Activated naive CD4-positive, alpha-beta T cell treated with Interleukin-2 at 50 U/mL for 16 hours (primary cell): ENCODE measurements at places on chromosomes 4 and X.

GRCh38 chr4:107705742-107706556, 14.1 kb downstream of the PAPSS1 start:
- DNase-seq = no peak

DNA sequence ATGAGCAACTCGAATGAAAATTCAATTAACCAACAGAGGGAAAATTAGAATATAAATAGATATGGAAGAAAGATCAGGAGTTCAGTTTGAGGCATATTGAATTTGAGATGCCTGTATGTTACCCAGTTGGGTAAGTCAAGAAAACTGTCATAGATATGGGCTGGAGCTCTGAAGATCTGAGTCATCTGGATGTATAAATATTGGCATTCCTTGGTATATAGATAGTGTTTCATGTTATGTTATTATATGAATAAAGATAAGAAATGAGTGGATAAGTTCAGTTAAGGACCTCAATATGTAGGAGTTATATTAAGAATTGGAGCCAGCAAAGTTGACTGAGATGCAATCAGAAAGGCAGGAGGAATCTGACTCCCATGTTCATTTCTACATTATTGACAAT, 543.6 kb upstream of the SMIM31 start:
- no peak for DNase-seq

DNA sequence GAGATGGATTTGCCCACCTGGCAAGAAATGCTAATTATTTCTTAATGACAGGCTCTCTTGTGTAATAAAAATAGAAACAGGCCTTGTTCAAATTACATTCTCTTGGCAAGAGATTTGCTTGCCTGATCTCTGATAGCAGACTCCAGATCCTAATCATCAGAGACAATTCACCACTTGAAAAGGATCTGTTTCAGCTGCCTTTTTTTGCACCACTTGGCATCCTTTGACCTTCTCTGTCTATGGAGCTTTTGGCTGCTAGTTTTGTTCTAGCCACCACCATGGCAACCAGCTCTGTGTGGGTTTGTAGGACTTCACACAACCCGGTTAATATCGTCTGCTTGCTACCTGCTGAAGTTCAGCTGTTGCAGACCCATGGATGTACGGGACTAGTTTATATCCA, 241.1 kb upstream of the TLL1 start:
- DNase-seq = no peak

DNA sequence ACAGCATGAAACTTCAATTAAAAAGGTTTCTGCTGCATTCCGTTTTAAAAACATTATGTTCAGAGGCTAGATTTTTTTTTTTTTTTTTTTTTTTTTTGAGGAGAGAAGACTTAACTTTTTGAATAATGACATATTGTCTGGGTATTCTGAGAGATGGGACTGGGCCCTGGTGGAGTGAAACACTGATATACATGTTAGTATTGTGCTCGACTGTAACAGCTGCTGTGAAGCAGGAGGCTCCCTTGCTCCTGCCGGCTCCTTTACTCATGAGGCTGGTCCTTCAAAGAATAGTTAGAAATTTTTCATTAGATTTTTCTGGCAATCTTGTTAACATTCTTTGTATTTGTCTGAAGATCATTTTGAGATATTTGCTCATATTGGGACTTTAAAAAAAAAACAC, 73.3 kb downstream of the TMEM131L start:
- DNase-seq = no peak

GRCh38 chr4:95105983-95106382, 348.2 kb downstream of the BMPR1B start:
- no peak for DNase-seq

DNA sequence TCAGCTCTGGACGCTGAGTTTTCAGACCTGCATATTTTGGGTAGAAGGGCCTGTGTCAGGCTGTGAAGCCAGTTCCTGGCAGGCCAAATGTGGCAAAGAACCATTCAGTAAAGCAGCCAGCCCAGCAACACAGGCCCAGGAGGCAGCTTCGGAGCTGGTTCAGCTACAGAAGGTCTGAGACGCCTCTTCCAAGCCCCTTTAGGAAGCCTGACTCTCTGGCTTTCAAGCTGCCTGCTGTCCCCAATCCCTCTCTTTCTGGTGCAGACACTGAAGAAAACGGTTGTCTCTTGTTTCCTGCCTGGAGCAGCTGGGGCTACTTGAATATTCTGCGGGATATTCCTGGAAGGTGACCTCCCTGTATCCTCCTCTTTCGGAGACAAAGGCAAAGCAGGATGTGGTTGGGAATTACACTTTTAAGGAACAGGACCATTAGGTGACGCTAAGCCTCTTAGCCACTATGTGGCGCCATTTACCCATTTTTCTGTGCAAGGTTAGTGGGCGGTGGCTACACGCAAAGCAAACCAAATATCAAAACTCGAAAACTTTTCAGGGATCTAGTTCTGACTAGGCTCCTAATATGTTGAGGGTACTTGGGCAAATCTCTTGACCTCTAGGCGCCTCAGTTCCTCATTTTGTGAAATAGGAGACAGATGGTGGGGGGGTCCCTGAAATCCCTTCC, 47.2 kb upstream of the LAS1L start:
- peak; percentile 51 for DNase-seq

DNA sequence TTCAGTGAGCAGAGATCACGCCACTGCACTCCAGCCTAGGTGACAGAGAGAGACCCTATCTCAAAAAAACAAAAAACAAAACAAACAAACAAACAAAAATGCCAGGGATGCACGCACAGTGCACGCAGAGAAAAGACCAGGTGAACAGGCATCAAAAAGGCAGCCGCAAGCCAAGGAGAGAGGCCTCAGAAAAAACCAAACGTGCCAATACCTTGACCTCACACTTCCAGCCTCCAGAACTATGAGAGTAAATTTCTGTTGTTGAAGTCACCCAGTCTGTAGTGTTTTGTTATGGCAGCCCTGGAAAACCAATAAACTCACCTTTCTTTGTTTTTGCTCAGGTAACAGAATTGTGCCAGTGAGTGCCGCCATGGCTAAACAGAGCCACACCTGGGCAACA, 66.0 kb downstream of the CHRNA9 start:
- DNase-seq = no peak

GRCh38 chr4:46258431-46258830, 131.5 kb downstream of the GABRA2 start:
- DNase-seq = no peak

- no peak for DNase-seq
Measured at GRCh38 chr4:4217113-4217512, 9.6 kb downstream of the OTOP1 start.

DNA sequence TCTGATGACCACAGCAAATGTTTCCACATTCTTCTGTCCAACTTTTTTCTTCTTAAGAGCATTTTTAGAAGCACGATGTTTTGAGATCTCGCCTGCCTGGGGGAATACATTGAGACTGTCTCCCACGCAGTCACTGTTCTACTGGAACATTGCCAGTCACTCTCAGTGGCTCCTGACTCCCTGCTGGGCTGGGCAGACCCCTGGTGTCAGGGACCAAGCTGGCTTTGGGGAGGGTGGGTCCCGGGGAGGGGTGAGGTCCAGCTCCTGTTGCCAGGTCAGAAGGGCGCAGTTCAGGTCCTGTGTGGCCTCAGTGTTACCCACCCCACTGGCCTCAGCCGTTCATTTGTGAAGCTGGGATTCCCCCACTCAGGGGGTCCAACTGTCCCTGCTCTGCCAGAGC, 18.9 kb upstream of the ABLIM2 start:
- no peak for DNase-seq

- DNase-seq = no peak
Measured at GRCh38 chr4:71377561-71377960, 38.7 kb downstream of the SLC4A4 start.

GRCh38 chr4:71449040-71449439, 110.2 kb downstream of the SLC4A4 start:
- DNase-seq = no peak

GRCh38 chr4:53013873-53014775, 152.0 kb downstream of the RASL11B start:
- no peak for DNase-seq

DNA sequence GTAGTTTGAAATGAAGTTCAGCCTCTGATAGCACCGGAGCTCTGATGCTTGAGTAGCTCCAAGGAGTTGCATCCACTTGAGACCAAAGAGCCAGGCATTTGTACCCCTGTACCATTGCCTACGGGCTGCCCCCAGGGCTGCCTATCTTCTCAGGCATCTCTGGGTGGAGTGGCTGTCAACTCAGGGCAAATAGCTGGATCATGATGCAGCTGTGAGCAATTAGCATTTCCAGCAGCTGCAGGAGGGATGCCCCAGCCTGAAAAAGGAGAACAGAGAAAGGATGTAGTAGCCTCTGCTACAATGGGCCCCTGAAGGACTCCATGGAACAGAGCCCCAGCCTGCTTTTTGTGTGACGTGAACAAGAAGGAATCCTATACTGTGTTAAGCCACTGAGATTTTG, 492.6 kb downstream of the BCOR start:
- no peak for DNase-seq

- DNase-seq = no peak
Measured at GRCh38 chr4:7708981-7709380, 230.7 kb downstream of the AFAP1 start.

DNA sequence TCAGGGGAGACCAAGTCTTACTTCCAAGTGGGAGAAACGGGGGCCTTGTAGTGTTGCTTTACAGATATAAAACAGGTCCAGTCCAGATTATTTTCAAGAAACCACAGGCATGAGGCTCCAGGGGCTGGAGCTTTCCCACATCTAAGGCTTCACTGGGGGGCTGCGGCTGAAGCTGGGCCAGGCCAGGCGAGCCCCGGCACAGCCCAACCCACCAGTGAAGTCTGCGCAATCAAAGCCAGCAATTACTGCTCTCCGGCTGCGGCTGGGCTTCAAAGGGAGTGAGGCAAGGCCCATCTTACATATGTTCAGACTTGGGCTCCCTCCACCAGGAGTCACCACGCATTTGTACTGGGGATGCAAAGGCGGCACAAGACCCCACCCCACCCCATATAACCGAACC, 61.7 kb downstream of the HADH start:
- DNase-seq = no peak

- no peak for DNase-seq
Measured at GRCh38 chrX:134552351-134552750, 92.4 kb downstream of the HPRT1 start.

DNA sequence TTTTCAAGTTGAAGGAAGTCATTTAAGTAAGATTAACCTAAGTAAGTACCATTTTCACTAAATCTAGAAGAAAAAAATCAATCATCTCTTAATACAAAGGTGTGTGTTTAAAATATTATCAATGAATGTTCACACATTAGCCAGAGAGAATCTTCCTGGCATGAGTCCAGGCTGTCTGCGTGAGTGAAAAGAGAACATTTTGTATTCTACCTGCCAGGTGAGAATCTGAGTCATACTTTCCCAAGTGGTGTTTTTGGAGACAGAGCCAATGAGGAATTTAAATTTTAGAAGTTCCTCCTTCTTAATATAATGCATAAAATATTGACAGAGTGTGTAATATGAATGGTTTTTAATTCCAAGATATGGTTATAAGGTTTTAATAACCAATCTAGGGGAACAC, 371.8 kb upstream of the NR3C2 start:
- DNase-seq = no peak

DNA sequence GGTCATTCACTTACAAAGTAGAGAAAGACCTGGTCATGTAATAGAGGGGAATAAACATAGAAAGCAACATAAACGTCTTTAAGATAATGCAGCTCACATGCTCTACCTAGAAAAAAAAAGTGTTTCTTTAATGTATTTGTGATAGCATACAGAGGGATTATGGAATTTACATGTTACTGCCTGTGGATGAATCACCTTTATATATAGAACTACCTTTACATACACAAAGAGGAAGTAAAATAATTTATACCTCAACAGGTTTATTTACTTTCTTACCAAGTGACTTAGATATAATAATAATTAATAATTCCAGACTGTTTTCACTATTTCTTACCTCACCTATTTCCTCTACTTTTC, 81.5 kb downstream of the PPP3CA start:
- DNase-seq = no peak

DNA sequence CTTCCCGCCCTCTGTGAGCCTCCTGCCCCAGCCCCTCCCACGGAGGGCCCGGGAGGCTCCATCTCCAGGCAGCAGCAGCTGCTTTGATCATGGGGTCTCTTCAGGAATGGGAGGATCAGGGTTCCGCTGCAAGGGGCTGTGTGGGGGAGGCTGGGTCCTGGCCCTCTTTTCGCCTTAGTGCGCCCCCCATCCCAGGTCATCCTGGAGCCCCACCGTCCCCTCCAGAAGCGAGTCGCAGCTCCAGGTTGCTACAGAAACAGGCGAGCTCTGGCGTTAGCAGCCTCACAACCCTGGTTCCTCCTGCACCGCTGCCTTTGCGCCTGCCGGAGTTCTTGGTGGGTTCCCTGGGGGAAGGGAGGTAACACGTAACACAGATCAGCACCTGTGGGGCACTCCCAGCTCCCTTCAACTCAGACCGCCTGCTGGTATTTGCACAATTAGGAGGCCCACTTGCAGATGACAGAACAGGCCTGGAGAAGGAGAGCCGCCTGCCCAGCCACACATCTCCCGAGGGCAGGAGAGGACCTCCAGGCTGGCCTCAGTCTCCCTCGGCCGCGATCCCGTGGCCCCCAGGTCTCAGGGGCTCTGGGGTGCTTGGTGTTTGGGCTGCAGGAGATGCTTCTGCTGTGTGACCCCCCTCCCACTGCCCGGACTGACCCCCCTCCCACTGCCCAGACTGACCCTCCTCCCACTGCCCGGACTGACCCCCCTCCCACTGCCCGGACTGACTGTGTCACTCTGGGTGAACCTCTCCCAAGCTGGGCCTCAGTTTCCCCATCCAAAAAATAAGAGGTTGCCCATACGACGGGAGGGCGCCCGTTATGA, 64.2 kb upstream of the ADRA2C start:
- DNase-seq = no peak

DNA sequence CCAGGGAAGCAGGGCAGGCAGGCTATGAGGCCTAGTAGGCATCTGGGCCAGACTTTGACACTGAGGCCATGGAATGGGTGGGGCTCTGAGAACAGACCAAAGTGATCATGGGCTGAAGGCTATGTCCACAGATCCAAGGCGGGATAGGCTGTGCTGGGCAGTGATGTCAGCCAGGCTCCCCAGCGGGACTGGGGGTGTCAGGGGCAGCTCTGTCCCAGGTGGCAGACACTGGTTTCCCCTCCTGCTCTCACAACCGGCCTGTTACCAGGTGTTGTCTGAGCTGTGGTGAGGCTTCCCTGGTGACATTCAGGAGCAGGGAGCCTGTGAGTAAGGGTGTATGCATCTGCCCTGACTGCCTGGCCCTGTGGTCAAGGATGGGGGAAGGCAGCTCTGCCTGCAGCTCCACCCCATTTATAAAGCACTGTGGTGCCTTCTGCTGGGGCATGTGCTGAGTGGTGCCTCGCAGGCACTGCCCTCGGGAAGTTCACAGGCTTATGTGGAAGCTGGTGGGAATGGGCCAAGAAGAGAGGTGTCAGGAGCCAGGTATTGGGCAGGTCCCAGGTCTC, 2.9 kb downstream of the IL9R start:
- DNase-seq = no peak

DNA sequence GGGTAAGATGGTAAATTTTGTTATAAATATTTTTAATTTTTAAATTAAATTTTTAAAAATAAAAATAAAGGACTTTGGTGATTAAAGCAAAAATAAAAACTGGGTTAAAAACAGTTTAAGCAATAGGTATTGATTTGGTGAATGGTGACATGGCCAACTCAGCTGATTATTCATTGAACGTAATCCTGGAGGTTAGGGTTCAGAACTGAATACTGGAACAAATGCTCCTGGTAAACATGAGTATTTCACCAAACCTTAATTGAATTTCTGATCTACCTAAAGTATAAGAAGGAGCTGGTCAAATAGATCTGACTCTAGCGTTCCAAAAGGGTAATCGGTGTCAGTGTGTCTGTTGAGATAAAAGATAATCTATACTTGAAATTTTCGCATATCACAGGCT, 141.8 kb downstream of the SHROOM3 start:
- no peak for DNase-seq

GRCh38 chr4:173651651-173652282, 121.7 kb upstream of the HAND2 start:
- no peak for DNase-seq
